ENCODE measurements at places on chromosomes 5 and 9. TPM values are rescaled to one million over a fixed set of nuclear protein-coding genes. Genes with fewer than 3 reads are reported as not detected.

OR13J1 gene
- not detected for total RNA-seq

DNA sequence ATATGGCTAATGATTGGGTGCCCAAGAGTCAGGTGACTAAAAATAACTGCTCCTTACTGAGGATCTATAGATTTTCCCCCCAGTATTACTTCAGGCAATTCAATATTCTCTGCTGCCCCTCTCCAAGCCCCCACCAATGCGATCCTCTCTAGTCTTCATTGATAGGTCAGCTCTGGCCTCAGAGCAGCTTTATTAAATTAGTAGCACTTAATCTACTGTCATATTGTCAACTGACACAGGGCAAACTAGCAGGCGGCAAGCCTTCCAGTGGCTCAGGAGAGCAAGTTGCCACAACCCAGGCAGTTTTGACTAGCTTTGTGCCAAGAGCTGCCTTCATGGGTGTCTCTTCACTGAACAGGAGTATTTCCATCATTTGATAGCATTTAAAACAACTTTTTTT, 462.9 kb downstream of the BNC2 start:
- H3K36me3 ChIP-seq = no peaks in the 10 kb centered on the region
- H3K27me3 ChIP-seq = peaks cover 3% of the 10 kb centered on the region
- H3K27ac ChIP-seq = no peak overlapping the region
- DNase-seq = no peak
- H3K4me1 ChIP-seq = no peaks in the 10 kb centered on the region

- H3K4me3 ChIP-seq = no peak overlapping the region
- H3K27ac ChIP-seq = no peak overlapping the region
- H3K4me1 ChIP-seq = no peaks in the 10 kb centered on the region
- no peaks in the 10 kb centered on the region for H3K27me3 ChIP-seq
- H3K36me3 ChIP-seq = no peaks in the 10 kb centered on the region
- no peak for DNase-seq
These were observed 422.3 kb downstream of the TMEM232 start for GRCh38 chr5:110304176-110304575.

DNA sequence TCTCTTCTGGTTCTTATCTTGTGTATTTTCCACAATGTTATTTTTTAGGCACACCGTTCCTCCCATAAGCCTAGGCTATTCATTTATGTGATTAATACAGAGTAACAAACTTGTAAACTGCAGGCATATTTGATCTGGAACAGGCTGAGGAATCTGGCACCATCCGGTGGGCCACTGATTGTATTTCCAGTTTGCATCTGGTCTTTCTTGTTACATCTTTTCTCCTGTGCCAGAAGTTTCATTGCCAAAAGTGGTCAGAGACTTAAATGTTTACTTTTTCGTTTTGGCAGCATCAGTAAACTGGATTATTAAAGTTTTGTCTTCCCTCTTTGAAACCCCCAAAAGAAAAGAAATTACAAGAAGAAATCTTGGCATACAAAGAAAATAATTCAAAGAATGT, 17.9 kb upstream of the ZCCHC7 start:
- H3K27me3 ChIP-seq = peaks cover 4% of the 10 kb centered on the region
- no peak overlapping the region for H3K27ac ChIP-seq
- peaks cover 14% of the 10 kb centered on the region for H3K4me1 ChIP-seq
- no peak for DNase-seq

GRCh38 chr9:840343-840742, 1.2 kb upstream of the DMRT1 start:
- H3K36me3 ChIP-seq = no peaks in the 10 kb centered on the region
- H3K4me3 ChIP-seq = no peak overlapping the region
- H3K27ac ChIP-seq = no peak overlapping the region
- peaks cover 5% of the 10 kb centered on the region for H3K4me1 ChIP-seq

DNA sequence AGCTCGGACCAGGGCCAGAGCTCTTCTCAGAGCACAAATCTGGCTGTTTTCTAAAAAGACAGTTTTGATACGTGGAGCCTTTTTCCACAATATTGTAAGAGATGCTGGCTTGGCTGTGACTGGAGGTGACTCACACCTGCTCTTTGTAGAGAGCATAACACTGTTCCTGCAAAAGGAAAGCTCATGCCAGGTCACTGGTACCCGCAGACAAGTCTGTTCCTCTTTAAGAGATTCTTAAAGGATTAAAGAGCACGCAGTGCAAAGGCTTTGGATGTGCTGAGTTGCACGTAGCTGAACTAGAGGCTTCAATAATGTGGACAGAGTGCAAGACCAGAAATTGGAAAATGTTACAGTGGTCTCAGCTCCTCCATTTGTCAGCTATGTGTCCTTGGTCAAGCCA, 19.0 kb downstream of the ACTL7B start:
- H3K36me3 ChIP-seq = no peaks in the 10 kb centered on the region
- no peak overlapping the region for H3K27ac ChIP-seq
- peaks cover 8% of the 10 kb centered on the region for H3K4me1 ChIP-seq
- no peaks in the 10 kb centered on the region for H3K27me3 ChIP-seq
- no peak overlapping the region for H3K4me3 ChIP-seq
- DNase-seq = no peak

DNA sequence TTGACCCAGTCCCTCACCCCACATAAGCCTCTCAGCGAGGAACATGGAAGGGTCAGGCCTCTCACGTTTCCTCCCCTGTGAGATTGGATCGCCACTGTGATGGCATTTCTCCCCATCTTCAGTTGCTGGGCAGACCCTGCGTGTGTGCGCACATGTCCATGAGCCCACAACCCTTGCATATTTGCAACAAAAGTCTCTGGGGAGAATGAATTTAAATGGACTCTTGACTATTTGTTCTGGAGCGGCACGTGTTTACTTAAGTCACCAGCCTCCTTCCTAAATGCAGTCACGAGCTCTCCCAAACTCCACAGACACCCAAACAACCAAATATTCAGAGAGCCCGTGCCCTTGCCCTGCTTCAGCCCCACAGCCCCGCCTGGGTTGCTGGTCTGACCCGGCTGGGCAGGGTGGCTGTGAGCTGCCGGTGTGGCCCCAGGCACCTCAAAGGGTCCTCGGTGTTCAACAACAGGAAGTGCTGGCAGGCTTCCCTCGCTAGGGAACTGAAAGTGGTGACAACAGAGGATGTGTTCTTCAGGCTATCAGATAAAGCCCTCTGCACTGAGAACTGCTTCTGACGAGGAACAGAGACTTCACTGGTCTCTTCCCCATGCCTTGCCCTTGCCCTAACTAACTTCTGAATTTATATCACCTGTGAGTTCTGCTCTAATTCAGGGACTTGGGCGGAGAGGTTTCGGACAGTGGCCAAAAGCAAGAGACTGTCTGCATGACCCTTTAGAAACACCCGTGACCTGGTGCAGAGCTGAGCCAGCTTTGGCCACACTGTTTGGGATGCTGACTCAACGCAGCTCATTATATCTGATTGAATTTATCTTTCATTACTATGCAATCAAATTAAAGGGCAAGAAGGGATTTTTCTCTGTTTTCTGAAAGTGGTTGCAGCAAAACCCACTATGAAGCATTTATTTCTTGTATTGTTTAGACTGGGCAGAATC, 19.2 kb upstream of the CD180 start:
- H3K36me3 ChIP-seq = peaks cover 31% of the 10 kb centered on the region
- no peaks in the 10 kb centered on the region for H3K27me3 ChIP-seq
- peak overlapping the region; percentile 100 for H3K27ac ChIP-seq

DNA sequence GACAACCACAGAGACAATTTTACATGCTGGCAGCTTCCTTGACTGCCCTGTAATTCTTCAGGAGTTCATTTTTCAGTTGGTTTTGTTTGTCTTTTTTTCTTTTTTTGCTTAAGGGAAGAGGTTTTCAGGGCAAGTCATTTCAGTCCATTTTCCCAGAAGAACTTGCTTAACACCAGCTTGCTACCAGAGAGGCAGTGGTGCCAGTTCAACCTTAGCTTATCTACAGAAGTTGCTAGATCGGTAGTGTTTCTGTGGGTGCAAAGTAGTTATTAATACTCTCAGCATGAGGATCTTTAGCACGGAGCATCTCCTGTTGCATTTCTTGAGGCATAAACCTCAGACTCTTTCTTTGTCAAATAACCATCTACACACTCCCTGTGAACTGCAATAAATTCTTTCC, 1.1 kb downstream of the SPEF2 start:
- H3K27ac ChIP-seq = no peak overlapping the region
- no peaks in the 10 kb centered on the region for H3K27me3 ChIP-seq
- no peak for DNase-seq
- peak overlapping the region; percentile 86 for H3K4me3 ChIP-seq

DNA sequence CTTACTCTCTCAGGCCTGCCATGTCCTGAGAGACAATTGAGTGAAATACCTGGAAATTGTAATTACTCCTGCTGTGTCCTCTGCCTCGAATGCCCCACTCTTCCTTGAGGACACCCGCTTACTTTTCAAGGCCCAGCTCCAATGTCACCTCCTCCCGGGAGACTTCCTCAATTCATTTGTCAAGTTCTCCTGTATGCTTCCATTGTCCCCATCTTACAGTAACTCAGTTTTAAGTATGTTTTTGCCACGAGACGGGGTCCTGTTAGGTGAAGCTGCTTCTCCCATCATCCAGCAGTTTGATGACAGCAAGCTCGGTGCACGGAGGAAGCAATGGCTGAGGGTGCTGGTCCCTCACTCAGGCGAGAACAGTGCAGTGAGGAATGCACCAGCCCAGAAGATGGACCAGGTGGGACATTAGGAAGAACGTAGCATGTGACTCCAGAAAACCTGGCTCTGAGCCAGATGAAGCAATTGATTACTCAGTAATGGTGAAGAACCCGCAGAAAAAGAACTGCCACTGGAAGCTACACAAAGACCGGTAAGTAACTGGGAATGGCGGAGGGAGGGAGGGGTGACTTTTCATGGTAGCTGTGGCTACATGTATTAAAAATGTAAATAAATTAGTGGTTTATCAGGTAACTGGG, 274.8 kb downstream of the DENND1A start:
- no peak overlapping the region for H3K27ac ChIP-seq
- H3K27me3 ChIP-seq = no peaks in the 10 kb centered on the region
- no peak for DNase-seq
- H3K4me1 ChIP-seq = peaks cover 4% of the 10 kb centered on the region
- H3K36me3 ChIP-seq = peaks cover 11% of the 10 kb centered on the region

DNA sequence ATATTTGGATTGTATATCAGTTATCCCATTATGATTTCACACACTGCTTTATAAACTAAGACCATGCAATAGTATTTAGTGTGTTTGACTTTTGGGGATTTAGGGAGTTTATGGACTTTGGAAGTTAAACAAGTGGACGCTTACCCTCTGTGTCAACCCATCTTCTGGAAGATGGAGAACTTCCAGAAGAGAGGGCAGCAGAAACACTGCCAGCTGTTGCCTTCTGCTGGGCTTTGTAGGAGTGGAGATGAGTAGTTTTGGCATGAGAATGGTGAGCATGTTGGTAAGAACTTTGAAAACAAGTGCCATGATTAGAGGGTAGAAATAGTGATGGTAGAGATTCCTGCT, 2.2 kb downstream of the DNAJC25 start:
- peaks cover 36% of the 10 kb centered on the region for H3K4me1 ChIP-seq
- H3K27ac ChIP-seq = no peak overlapping the region
- no peaks in the 10 kb centered on the region for H3K36me3 ChIP-seq
- no peaks in the 10 kb centered on the region for H3K27me3 ChIP-seq

GRCh38 chr9:100623969-100624368, 46.1 kb downstream of the CAVIN4 start:
- H3K4me1 ChIP-seq = no peaks in the 10 kb centered on the region
- no peak overlapping the region for H3K4me3 ChIP-seq
- no peaks in the 10 kb centered on the region for H3K36me3 ChIP-seq
- H3K27ac ChIP-seq = no peak overlapping the region

DNA sequence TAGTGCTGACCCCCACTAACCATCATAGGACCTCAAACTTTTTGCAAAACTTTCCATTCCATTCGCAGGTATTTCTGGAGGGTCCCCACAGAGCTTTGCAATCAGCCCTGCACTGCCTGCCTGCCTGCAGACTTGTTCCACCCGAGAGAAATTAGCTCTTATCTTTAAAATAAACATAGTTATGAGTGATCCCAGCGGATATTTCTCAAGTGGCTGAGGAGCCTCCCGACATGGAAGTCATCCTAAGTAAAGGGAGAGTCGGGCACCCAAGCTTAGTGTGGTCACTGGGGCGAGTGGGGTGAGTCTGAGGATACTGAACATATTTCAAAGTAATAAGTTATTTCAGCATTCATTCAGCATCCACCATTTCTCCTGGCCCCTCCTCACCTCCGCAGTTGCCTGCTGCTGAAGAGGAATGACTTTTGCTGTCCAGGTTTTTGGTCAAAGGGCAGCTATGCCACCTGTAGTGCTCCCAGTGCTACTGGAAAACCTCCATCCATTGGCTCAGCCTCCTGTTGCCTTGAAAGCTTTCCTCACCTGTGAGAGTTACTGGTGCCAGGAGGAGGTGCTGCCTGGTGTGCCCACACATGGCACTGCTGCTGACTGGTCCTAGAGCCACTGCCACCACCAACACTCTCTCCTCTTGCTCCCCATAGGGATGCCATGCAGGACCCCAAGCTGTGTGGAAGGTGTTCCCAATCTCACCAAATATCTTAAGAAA, 89.7 kb upstream of the PCSK1 start:
- no peak for DNase-seq
- no peak overlapping the region for H3K27ac ChIP-seq
- no peak overlapping the region for H3K4me3 ChIP-seq
- H3K4me1 ChIP-seq = no peaks in the 10 kb centered on the region
- no peaks in the 10 kb centered on the region for H3K27me3 ChIP-seq
- H3K36me3 ChIP-seq = no peaks in the 10 kb centered on the region

DNA sequence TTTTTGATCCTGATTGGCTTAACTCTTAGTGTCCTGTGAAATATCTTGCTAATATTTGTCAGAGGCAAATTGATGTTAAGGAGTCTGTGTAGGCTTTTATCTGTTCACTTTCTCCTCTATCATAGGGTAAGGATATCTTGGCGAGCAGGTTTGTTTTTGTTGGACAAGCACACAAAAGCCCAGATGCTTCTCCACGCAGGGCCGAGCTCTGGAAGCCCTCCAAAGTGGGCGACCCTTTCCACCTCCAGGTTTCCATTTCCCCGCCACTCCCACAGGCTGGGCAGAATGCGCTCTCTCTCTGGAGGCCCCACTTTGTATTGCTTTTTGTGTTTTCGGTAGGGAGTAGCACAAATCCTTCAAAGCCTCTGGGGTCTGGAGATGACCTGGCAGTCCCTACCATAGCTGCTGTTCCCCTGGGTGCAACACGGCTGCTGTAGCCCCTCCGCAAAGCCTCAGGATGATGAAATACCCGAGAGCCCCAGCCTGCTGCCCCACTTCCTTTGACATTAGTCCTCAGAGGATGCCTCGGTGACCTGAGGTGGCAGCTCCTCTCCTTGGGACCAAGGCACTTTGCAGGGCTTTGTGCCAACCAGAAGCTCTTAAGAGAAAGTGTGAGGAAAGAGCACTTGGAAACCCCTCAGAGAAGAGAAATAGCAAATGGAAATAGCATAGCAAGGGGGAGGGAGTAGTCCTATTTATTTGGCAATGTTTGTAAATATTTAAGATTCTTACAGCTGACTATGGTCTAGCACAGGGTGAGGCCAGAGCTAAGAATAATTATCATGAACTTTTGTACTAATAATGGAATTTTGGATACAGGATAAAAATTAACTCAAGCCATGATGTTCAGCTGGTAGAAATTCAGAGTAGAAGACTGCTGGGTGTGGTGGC, 122.8 kb downstream of the ARHGEF28 start:
- H3K4me1 ChIP-seq = peaks cover 4% of the 10 kb centered on the region
- DNase-seq = no peak
- no peak overlapping the region for H3K27ac ChIP-seq
- no peak overlapping the region for H3K4me3 ChIP-seq
- H3K36me3 ChIP-seq = no peaks in the 10 kb centered on the region
- H3K27me3 ChIP-seq = peaks cover 47% of the 10 kb centered on the region

Measured in activated naive CD8-positive, alpha-beta T cell treated with anti-CD3 and anti-CD28 coated beads, Interleukin-2, amount 10 ng/mL, durations not matched to agents 7 days and 5 days (primary cell).